Choroid plexus epithelial cell (primary cell): ENCODE measurements at places on chromosomes 4 and X.

DNA sequence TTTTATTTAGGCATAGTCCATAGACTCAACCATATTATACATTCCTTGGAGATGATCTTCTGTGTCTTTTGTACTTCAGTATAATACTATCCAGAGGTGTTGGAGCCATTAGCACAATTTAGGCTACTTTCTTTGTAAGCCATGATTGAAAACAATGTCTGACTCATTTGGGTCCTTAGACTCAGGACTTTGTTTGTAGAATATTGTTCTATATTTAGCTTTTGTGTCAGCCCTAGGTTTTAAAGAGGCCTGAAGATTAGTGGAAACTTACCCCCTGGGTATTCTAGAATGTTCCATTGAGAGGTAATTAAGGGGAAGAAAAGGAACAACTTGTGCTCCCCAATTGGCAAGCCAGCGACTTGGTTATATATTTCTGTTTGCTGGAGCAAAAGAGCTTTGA is 145.2 kb upstream of the SCML1 start:
- DNase-seq: peak; percentile 47

DNA sequence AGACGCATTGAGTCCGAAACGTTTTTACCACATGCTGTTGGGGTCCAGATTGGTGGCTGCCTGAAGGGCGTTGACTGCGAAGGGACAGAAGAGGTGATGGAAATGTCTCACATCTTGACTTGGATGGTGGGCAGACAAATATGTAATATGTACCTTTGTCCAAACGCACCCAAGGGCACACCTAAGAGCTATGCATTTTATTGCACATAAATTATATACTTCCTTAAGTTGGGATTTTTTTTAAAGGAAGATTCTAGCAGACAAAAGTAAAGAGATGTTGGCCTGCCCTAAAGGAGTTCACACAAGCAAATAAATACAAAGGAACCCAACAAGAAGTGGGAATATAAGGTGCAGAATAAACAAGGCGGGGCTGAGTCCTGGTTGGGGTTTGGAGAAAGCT is 91.1 kb upstream of the TBL1X start:
- DNase-seq: no peak

GRCh38 chr4:108814326-108814725 is 51.5 kb upstream of the ETNPPL start:
- DNase-seq: no peak

GRCh38 chr4:34664051-34664450 is 1580.3 kb downstream of the ARAP2 start:
- no peak for DNase-seq

- peak; percentile 75 for DNase-seq
These were observed 27.2 kb downstream of the OCIAD1 start for GRCh38 chr4:48858130-48858529.

DNA sequence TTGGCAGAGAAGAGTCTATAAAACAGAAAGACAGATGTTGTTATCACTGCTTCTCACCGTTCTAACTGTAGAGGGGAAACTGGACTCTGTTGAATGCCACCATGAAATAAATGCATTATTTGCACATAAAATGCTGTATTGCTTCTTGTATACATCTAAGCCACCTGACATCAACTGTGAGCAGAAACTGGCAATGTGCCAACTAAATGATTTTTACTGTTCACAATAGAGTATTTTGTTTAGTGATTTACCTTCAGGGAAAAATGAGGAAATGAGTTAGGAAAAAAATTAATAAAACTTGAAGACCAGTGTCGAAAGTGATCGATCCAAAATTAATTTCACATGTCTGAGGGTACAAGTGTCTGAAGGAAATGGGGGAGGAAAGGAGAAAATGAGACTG is 65.9 kb upstream of the TNIP3 start:
- DNase-seq: no peak
